ENCODE measurements at places on chromosomes 3 and 15.

DNA sequence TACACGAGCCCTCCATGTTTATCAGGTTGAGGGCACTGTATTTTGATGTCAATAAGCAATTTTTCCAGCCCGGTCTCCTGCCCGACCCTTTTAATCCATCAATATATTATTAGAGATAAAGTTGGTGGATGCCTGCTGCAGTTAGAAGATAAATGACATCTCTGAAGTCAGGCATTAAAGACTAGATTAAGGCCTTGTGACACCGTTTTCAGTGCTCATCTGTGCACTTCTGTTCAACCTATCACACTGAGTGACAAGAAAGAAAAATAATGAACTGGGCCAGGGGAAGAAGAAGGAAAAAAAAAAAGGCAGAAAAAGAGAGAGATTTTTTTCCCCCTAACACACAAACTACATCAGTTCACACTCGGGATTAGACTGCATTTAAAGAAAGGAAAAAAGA is 371.8 kb downstream of the IL20RB start:
- no peak for DNase-seq

DNA sequence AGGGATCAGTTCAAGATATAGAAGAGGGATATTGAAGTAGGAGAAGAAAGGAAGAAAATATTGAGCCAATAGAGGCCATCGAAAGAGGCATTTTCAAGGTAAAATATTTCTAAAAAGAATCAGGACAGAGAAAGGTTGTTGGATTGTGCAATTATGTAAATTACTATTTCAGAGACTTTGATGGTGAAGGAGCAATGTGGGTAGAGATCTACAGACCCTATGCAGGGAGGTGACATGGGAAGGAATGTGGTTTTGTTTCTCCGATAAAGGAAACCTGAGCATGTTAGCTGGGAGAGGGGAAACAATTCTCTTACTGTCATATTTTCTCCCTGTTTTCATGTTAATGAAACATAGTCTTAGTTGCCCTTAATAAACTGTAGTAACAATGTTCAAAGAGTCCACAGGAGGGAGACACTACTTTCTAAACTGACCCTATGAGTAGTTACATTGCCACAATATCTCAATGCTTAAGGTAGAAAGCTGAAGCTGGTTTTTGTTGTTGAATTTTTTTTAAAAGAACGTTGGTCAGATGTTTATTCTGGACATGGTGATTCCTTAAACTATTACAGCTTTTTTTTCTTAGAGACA is 133.3 kb downstream of the GRM7 start:
- DNase-seq = no peak

- peak; percentile 64 for DNase-seq
These were observed 462.2 kb upstream of the RARB start for GRCh38 chr3:24965706-24966385.

DNA sequence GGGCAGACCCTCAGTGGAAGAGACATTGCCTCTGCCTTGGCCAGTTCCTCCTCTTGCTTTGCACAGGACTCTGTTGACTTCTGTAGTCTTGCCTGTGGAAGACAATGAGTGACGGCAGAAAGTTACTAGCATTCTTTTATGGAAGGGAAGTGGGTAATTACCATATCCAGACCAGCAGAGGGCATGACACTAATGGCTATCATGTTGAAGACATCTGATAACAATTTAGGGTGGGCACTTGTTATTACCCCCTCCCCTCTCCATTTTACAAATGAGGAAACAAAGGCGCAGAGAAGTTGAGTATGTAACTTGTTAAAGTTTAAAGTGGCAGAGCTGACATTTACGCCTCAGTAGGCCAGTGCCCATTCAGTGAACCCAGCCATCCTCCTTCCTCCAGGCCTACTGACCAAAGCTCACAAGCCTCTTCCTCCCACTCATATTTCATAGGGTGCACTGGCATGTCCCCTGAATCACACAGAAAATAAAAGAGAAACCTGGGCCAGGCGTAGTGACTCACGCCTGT is 48.2 kb upstream of the FMN1 start:
- peak; percentile 33 for DNase-seq

- peak; percentile 77 for DNase-seq
These were observed 23.0 kb upstream of the FURIN start for GRCh38 chr15:90845201-90845949.

DNA sequence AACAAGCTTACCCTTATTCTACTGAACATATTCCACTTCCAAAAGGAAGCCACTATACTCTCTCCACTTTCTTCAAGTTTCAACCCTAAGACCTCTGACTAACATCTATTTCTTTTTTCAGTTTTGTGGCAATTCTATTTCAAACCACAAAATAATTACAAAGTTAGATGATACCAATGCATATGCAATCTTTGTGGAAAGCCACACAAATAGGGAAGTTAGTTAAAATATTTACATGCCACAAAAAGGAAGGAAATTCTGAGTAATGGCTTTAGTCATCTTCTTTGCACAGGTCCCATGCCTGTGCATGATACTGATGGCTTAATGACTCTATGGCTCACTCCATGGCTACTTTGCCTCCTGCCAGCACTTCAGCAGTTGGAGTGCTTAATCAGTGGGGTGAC is 57.0 kb upstream of the MCTP2 start:
- peak; percentile 28 for DNase-seq

GRCh38 chr3:190369668-190370295 is 18.2 kb upstream of the CLDN16 start:
- peak; percentile 29 for DNase-seq

GRCh38 chr3:119294696-119295671 is 801 bp downstream of the ARHGAP31 start:
- peak; percentile 69 for DNase-seq
